ENCODE measurements at places on chromosomes 4 and X.

GRCh38 chr4:1329408-1330371 lies 17.3 kb upstream of the UVSSA start:
- DNase-seq = no peak

GRCh38 chr4:73692254-73692653 lies 48.1 kb upstream of the CXCL8 start:
- DNase-seq = no peak

DNA sequence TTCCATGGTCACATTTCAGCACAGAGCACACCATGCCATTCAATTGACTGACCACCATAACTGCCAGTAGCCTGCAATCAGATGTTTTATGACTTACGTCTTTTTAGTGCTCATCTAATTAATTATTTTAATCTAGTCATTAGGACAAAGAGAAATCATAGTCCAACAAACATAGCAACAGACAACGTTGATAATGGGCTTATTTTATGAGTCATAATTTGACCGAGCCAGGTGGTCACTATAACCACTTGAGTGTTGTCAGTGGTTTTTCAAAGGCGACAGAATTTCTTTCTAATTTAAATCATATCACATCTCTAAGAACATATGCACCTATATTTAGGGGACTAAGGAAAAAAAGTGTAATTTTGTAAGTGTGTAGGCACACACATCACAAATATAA lies 1.9 kb downstream of the SEC24D start:
- DNase-seq = no peak

- no peak for DNase-seq
Measured at GRCh38 chr4:183163135-183163534, 64.1 kb downstream of the WWC2 start.

- no peak for DNase-seq
Measured at GRCh38 chr4:26178854-26179253, 142.0 kb upstream of the RBPJ start.

DNA sequence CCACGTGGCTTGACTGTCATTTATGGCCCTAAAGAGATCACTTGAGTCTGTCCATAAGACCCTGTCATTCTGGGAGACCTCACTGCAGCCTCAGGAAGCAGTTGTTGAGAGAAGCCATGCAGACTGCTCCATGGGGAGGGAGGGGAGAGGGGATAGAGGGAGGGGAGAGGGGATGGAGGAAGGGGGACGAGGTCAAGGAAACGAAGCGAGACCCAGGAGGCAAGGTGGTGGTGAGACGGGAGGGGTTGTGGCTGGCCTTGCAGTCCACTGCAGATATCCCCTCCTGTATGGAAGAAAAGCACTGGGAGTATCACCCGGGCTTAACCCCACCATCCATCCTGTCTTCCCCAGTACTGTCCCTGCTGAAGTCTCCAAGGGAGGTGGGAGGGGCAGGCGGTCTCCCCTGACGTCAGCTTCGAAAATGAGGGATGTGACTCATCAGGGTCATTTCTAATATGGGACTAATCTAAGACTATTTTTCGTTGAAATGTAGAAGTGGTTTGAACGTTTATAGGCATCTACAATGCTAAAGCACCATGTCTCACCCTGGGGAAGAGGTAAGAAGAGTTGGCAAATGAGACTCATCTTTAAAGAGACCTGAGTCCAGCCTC lies 5.6 kb downstream of the TMEM255A start:
- no peak for DNase-seq

- DNase-seq = no peak
Measured at GRCh38 chrX:25020391-25020904, 4.7 kb upstream of the ARX start.

GRCh38 chr4:48653217-48654014 lies 126.7 kb downstream of the FRYL start:
- no peak for DNase-seq

- no peak for DNase-seq
Measured at GRCh38 chr4:144985014-144985413, 113.0 kb downstream of the ANAPC10 start.

- no peak for DNase-seq
Measured at GRCh38 chr4:168487282-168488035, 7.2 kb upstream of the DDX60L start.

All from D721Med (cell line).